ENCODE measurements at places on chromosomes 1 and 21.
A peak's percentile ranks its signal among the peaks of the same experiment; 100 is the strongest.

DNA sequence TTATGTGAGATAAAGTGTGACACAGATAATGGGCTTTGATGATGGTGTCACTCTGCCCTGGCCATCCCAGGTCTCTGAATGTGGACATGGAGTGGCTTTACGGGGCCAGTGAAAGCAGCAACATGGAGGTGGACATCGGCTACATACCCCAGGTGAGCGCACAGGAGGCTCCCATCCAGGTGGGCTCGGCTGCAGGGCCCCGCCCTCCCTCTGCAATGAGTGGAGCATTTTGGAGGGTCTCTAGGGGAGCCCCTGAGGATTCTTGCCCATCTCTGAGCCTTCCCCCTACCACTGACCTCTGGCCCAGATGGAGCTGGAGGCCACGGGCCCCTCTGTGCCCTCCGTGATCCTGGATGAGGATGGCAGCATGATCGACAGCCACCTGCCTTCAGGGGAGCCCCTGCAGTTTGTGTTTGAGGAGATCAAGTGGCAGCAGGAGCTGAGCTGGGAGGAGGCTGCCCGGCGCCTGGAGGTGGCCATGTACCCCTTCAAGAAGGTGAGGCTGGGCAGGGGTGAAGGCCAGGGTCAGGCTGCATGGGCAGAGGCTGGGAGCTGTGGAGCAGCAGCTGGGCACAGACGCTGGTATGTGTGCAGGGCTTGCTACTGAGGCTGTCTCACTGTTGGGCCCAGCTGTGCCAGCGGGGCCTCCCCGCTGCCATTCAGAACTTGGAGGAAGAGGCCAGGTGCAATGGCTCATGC lies 8.2 kb upstream of the MTFR1L start:
- DNase-seq: peak; percentile 74

DNA sequence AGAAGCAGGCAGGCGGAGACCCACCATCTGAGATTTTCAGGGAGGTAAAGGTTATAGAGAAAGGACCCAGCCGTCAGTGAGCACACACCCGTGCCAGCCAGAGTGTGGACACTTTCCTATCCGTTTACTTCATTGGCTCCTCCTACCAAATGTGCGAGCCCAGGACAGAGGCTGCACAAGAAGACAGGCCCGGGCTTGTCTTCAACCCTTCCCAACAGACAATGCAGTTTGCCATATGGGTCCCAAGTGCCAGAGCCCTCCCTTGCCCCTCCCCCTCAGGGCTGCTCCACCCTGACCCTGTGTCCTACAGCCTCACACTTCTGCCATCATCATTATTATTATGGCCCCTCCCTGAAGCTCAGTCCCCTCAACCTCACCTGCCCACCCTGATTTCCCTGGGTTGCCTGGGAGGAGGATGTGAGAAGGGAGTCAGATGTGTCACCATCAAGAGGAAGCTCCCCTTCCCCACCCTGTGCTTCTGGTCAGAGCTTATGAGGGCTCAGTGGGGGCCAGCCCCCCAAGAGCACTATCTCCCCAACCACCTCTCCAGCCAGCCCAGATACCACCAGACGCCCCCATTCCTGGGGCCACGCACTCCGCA lies 9.4 kb downstream of the LAPTM5 start:
- DNase-seq: no peak

DNA sequence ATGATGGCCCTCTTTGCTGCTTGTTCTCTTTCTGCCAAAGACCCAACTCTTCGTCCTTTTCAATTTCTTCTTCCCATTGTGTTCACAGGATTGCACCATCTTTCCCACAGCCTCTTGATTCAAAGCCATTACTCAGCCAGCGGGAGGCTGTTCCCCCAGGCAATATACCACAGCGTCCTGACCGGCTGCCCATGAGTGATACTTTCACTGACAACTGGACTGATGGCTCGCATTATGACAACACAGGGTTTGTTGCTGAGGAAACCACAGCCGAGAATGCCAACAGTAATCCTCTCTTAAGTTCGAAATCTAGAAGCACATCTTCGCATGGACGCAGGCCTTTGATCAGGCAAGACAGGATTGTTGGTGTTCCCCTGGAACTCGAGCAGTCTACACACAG lies 167.4 kb downstream of the LRRC40 start:
- DNase-seq: no peak

- DNase-seq: no peak
Observed at GRCh38 chr1:184595596-184595995, 159.1 kb downstream of the EDEM3 start.

GRCh38 chr1:153733970-153734369 lies 6.1 kb downstream of the INTS3 start:
- DNase-seq: no peak

DNA sequence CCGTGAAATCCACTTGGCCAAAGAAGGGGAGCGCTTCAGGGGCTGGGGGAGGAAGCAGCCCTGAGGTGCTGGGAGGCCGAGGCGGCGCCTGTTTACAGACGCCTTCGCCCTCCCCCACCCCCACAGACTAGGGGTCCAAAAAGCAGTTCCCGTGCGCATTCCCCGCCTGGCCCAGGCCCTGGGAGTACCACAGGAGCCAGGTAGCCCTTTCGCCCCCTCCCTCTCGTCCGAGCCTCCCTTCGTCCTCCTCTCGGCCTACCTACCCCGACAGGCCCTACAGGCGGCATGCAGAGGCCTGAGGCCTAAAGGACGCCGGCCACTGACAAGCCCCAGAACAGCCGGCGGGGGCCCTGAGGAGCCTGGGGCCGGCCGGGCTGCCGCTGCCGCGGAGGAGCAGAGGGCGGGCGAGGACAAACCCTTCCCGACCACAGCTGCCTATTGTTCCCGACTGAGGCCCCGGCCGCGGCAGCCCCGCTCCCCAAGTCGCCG lies 522 bp downstream of the RC3H1 start:
- peak; percentile 68 for DNase-seq

- no peak for DNase-seq
Observed at GRCh38 chr1:192732787-192733186, 76.1 kb upstream of the RGS2 start.

DNA sequence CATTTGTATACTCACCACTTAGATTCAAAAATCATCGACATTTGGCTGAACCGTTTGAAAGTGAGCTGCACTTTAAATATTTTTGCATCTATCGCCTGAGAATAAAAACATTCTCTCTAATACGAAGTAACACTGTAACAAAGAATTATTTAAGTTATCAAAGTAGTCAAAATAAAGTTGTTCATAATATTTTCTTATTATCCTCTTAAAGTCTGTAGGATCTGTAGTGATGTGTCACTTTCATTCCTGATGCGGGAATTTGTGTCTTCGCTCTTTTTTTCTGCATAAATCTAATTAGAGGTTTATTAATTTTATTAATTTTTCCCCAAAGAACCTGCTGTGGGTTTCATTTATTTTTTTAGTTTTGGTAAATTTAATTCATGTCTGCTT lies 74.8 kb downstream of the ETS2 start:
- DNase-seq: no peak

GRCh38 chr21:22189278-22189677 lies 1191.1 kb downstream of the NCAM2 start:
- no peak for DNase-seq

DNA sequence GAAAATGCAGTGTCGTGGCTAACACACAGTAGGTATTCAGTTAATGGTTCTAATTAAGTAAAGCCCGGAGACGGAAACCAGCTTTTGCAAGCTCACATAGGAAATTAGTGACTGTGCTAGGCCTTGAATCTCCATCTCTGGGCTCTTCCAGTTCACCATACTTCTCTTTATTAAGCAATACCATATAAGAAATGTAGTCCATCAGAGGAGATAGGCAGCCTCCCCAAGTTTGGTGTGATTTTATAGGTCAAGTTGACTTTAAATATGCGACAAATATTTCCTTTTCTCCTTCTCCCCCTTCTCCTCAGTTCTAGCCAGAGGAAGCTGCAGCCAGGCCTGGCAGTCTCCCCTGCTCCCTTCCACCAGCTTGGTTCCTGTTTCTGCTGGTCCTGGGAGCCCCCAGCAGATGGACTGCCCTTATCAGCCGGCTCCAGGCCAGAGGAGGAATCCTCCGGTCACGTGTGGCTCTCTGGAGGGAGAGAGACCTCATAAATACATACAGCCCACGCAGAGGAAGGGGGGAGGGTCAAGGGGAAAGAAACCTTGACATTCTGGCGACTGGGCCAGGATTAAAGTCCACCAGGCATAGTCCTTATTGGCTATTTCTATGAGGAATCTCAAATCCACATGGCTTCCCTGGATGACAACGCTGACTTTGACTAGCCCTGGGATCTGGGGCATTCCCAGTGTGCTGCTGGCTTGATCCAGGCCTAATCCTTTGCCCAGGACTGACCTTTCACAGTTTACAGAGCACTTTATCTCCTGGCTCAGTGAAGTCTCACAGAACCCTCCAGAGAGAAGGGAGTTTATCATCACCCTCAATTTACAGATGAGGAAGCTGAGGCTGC lies 115.1 kb upstream of the JUN start:
- DNase-seq: peak; percentile 90

DNA sequence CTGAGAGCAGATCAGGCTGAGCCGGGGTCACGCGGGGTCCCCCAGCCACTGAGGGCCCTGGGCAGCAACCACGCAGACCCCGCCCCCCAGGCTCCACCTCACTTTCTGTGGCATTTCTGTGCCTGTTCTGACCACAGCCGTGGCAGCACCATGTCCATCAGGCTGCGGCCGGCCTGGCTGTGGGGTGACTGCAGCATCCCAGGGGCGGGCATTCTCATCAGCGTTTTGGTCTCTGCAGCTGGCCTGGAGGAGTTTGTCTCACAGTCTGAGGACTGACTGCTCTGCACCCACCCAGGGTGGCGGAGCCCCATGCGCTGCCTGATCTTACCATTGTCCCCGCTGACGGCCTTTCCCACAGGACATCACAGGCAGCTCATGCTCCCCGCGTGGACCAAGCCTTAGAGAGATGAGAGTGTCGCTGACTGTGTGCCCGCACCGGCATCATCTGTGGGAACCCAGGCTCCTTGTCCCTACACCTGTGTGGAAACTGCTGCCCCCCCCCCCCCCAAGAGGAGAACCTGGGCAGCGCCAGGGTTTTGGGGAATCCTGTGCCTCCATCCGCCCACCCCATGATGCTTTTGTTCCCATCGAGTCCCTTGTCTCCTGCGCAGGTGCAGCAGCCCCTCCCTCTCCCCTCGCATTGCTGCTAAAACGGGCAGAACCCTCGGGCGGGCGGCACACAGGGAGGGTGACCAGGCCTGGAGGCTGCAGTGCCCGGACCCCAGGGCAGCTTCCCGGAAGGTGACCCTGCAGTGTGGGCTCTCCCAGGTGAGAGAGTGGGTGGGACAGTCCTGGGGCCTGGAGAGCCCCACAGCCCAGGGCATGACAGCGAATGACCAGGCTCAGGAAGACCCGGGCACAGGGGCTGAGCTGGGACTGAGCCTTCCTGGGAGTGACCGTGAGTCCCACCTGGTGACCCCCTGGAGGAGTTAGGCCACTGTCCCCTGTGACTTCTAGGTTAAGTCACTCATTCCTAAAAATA lies 1.8 kb downstream of the KRTAP10-1 start:
- DNase-seq: no peak

GRCh38 chr1:150268340-150268704 lies 494 bp downstream of the APH1A start:
- DNase-seq: peak; percentile 79

DNA sequence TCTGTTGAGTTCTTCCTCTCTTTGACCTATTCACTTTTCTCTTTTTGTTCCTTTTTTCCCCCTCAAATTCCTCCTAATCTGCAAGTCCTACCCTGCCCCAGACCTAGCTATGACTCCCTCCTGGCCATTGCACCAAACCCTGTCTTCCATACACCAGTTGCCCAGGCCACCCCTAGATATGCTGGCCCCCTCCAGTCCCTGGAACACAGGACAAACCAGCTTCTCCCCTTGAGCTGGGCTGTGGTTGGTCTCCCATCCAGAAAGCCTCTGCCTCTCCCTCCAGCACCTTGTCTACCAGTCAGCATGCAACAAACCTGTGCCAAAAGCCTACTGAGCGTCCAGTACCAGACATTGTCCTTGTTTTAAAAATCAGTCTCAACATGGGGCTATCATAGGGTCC lies 59.4 kb downstream of the ELK4 start:
- DNase-seq: no peak

DNA sequence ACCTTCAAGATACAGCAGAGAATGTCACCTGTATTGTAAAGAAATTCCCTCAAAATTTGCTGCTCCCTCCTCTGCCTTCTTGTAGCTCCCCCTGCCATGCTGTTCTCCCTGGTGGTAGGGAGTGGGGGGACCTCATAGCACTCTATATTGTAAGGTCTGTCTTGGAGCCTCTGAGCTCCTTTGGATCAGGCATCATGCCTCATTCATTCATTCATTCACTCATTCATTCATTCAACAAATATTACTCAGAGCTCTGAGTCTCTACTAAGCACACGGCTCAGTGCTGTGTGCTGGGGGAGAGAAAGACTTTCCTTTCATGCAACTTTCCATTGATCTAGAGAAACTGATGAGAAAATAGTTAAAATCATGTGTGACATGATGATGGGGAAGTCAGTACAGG lies 27.1 kb upstream of the EPHB2 start:
- no peak for DNase-seq

DNA sequence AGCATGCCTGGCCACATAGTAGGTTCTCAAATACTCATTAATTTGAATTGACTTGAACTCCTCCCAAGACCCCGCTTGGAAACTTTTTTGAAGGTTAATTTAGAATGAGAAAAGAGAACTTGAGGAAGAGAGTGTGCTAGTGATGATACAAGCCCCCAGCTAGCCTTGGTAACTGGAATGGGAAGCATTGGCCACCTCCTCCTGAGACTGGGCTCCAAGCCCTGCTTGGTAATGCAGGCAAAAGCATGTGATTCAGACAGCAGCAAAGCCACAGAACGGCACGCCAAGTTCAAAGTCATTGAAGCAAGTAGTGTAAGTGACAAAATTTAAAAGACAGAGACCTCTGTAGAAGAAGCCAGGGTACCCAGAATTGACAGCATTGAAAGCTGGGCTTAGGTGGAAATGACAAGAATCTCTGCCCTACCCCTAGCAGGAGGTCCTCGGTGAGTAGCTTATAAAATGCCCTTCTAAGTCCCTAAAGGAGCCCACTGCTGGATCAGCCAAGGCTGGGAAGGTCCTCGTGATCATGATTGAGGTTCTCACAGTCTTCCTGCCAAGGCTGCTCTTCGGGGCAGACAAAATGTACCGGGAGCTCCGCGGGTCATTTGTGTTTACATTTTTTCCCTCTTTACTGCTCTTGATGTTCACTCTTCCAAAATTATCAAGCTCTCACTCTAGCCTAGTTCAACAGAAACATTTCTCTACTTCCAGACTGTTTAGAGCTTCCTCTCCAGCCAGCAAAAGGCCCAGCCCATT lies 99.4 kb downstream of the TSEN15 start:
- DNase-seq: no peak

DNA sequence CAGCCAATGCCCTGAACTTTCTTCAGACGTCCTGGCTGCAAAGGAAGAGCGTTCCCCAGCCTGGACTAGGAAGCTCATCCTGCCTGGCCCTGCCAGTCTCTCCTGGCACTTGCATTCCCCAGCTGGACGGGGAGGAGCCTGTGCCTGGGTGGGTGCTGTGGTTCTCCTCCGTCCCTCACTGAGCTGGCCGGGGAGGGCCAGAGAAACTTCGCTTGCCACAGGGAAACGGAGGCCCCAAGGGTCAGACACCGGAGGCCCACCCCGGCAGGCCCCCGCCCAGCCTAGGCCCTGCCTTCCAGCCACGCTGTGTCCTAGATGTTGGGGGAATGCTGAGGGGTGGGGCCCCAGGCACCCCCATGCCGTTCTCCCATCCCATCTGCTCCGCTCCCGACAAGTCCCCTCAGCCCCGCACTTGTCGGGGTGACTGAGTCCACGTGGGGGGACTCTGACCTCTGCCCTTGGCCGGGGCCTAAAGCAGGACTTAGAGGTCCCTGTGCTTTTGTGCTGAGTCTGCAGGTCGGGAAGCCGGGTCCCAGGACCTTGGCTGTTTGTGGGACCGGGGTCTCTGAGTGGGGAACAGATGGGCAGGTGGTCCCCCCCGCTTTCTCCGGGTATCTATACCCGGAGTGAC lies 4.8 kb downstream of the FTCD start:
- peak; percentile 68 for DNase-seq

GRCh38 chr1:183877053-183877720 lies 72.3 kb downstream of the RGL1 start:
- peak; percentile 62 for DNase-seq

Measured in kidney (tissue), 22 donors.